Esophagus muscularis mucosa (tissue), 4 donors: ENCODE measurements at places on chromosomes 13 and 19.

DNA sequence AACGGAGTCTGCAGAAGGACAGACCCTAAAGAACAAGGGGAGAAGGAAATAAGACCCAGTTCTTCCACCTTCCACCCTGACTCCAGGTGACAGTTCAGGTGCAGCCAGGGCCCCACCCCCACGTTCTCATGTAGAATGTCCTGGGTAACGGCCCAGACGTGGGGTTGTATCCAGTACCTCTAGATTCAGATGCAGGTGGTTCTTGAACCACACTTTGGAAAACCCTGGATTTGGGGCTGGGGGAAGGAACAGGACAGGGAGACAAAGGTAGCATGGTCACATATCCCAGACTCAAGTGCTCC is 2.2 kb downstream of the DMPK start:
- peaks cover 32% of the 10 kb centered on the region for H3K36me3 ChIP-seq
- peak overlapping the region; percentile 94 for H3K27ac ChIP-seq
- DNase-seq, result no peak
- peaks cover 78% of the 10 kb centered on the region for H3K4me1 ChIP-seq

DNA sequence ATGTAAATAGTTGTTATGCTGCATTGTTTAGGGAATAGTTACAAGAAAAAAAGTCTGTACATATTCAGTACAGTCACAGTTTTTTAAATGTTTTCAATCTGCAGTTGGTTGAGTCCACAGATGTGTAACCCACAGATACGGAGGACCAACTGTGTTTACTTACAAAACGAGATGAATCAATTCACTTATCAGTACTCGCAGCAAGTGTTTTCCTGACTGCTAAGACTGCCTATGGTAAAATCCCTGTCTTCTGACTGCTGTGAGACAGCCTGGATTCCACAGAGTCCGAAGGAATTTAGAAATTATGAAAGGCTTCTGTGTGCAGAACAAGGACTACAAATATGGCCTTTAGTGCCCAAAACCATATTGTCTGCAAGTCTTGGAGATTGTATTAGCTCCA is 45.7 kb upstream of the C1QTNF9 start:
- peaks cover 10% of the 10 kb centered on the region for H3K4me1 ChIP-seq
- H3K27ac ChIP-seq, result no peak overlapping the region
- H3K36me3 ChIP-seq, result no peaks in the 10 kb centered on the region
- DNase-seq, result no peak

DNA sequence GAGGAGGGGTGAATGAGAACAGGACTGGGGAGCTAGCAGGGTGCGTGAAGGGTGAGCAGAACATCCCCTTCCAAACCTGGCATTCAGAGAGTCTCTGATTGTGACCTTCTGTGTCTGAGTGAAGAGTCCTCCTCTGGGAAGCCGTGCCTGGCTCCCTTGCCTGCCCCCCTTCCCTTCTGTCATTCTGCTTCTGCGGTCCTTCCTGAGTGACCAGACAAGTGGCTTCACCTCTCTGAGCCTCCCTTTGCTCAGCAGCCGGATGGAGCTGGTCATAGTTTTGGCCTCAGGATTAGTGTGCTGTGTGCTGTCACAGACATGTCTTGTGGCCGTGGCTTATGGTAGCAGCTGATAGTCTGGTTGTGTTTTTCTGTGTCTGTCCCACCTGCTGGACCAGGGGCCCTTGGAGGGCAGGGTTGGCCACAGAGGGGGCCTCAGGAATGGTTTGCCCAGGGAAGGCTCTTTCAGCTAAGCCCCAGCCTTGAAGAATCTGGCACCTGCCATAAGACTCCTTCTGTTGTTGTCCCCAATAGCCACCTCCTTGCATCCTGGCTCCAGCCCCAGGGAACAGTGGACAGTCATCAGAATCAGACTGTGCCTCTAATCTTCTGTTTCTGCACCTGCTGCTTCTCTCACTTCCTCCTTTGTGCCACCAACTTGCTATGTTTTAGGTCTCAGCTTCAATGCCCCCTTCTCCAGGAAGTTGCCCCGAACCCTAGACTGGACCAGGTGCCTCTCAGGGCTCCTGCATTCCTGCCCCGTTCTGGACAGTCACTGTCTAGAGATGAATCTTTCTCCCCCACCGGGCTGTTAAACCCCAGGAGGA is 5.9 kb downstream of the CLPTM1 start:
- peaks cover 55% of the 10 kb centered on the region for H3K36me3 ChIP-seq
- no peak for DNase-seq
- no peak overlapping the region for H3K27ac ChIP-seq
- no peaks in the 10 kb centered on the region for H3K27me3 ChIP-seq
- no peak overlapping the region for H3K4me3 ChIP-seq

- peaks cover 78% of the 10 kb centered on the region for H3K36me3 ChIP-seq
- no peaks in the 10 kb centered on the region for H3K27me3 ChIP-seq
- H3K27ac ChIP-seq, result no peak overlapping the region
Measured at GRCh38 chr19:16202320-16203255, 4.9 kb downstream of the AP1M1 start.

DNA sequence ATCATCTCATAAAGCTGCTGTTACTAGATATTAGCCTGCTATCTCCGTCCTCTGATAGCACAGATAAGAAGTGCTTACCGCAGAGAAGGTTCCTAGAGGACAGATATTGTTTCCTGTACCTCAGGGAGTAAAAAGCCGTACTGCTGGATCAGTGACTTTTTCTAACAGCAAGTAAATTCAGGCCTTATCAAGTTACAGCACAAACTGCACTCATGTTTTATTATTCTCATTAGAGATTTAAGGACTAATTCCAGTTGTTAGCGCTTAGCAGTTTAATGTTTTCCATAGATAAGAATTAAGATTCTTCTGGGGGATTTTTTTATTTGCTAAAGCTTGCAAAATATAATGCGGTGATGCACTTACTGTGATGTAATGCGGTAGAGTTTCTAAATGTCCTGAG is 119.0 kb upstream of the OBI1 start:
- DNase-seq, result no peak
- H3K4me3 ChIP-seq, result no peak overlapping the region
- no peaks in the 10 kb centered on the region for H3K36me3 ChIP-seq
- no peak overlapping the region for H3K27ac ChIP-seq

DNA sequence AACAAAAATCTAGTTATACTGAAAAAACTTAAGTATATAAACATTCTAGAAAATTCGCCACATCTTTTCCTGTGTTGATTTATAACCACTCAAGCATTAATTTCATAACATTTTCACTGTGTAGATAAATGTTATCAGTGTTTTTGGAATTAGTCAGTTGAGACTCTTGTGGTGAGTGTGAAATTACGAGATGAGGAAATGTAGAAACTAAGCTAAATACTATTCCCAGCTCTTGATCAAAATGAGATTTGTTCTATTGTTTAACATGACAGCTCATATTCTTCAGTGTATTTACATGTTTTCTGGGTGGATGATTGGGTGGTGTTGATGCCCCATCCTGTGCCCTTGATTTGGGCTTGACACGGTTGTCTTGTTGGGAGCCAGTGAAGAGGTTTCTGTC is 406.8 kb downstream of the DACH1 start:
- no peaks in the 10 kb centered on the region for H3K36me3 ChIP-seq
- no peaks in the 10 kb centered on the region for H3K4me1 ChIP-seq
- H3K27ac ChIP-seq, result no peak overlapping the region
- H3K4me3 ChIP-seq, result no peak overlapping the region
- no peak for DNase-seq

GRCh38 chr13:80199585-80200292 is 141.2 kb downstream of the SPRY2 start:
- H3K27ac ChIP-seq, result no peak overlapping the region
- H3K4me1 ChIP-seq, result no peaks in the 10 kb centered on the region
- no peaks in the 10 kb centered on the region for H3K27me3 ChIP-seq
- DNase-seq, result no peak
- no peak overlapping the region for H3K4me3 ChIP-seq
- no peaks in the 10 kb centered on the region for H3K36me3 ChIP-seq

DNA sequence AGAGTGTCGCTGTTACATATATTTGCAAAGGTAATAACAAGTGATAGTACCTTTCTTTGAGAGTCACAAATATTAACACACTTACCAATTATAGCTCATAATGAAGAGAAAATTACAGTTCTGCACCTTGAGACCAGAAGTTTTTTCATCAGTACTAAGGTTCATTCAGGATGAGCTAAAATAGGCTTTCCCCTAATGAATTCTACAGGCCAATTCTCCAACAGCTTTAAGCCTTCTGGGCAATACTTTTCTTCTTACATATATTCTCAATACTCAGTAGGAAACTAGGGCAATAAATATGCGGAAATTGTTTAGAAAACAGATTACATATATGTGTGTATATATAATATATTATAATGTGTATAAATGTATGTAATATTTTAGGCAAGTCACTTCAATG is 2672.8 kb upstream of the PCDH20 start:
- no peaks in the 10 kb centered on the region for H3K27me3 ChIP-seq
- DNase-seq, result no peak
- H3K36me3 ChIP-seq, result no peaks in the 10 kb centered on the region
- no peaks in the 10 kb centered on the region for H3K4me1 ChIP-seq
- H3K27ac ChIP-seq, result no peak overlapping the region
- H3K4me3 ChIP-seq, result no peak overlapping the region

GRCh38 chr13:44051918-44052675 is 172.4 kb downstream of the LACC1 start:
- H3K36me3 ChIP-seq, result no peaks in the 10 kb centered on the region
- peaks cover 34% of the 10 kb centered on the region for H3K4me1 ChIP-seq
- H3K27ac ChIP-seq, result peak overlapping the region; percentile 59
- H3K4me3 ChIP-seq, result no peak overlapping the region
- DNase-seq, result no peak

- no peaks in the 10 kb centered on the region for H3K27me3 ChIP-seq
- DNase-seq, result no peak
- H3K36me3 ChIP-seq, result no peaks in the 10 kb centered on the region
- no peak overlapping the region for H3K27ac ChIP-seq
- no peak overlapping the region for H3K4me3 ChIP-seq
Measured at GRCh38 chr19:23393121-23393520, 2.1 kb downstream of the ZNF91 start.

DNA sequence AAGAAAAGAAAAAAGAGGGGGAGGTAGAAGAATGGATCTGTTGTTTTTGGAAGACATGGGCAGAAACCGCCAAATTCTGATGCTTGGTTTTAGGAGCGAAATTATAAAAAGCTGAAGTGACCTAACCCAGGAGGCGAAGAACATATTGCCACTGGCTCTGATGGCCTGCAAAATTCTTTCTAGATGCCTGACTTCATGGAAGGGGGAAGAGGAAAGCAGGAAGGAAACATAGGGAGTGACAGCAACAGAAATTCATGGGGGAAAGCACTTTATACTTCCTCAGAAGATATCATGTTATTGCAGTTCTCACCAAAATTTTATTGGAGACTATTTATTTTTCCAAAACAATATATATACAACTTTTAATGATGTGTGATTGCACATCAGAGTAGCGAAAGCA is 213.5 kb downstream of the DLEU7 start:
- H3K4me3 ChIP-seq, result no peak overlapping the region
- no peaks in the 10 kb centered on the region for H3K4me1 ChIP-seq
- DNase-seq, result no peak
- H3K27ac ChIP-seq, result no peak overlapping the region
- H3K27me3 ChIP-seq, result no peaks in the 10 kb centered on the region

DNA sequence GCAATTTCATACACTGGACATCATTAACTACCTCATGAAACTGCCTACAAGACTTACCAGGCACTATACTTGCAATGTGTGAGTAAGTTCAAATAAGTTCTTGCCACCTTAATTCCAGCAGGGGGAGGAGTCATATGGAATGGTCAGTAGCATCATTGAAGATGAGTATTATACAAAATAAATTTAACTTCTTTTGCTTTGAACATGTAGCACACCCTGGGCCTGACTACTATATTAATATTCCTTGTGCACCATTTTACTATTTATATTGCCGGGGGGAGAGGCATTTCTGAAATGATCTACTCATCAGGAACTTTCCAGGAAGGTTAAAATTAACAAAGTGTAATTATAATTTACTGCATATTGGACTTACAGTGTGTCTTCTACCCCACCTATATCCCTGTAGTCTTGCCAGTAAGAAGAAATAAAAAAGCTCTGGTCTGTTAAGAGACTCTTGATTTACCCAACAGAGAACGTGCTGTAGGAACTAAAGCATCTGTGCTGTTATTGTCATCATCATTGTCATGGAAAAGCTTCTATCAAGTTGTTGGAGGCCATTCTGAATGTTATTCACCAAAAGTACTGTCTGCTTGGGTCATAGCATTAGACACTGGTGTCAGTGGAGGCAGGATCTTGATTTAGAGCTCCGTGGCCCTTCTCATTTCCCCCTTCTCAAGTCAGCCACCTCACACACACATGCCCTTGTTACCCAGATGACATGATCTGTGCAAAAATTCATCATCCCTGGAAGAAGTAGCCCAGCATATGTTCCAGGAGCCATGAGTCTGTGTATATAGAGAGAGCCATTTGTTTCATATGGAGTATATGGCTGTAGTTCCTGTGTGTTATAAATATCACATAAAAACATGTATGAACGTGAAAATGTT is 147.1 kb downstream of the MTUS2 start:
- no peaks in the 10 kb centered on the region for H3K27me3 ChIP-seq
- H3K36me3 ChIP-seq, result no peaks in the 10 kb centered on the region
- no peak overlapping the region for H3K27ac ChIP-seq
- DNase-seq, result no peak
- no peaks in the 10 kb centered on the region for H3K4me1 ChIP-seq
- H3K4me3 ChIP-seq, result no peak overlapping the region

GRCh38 chr13:75217949-75218348 is 264.0 kb downstream of the TBC1D4 start:
- no peak for DNase-seq
- H3K27me3 ChIP-seq, result no peaks in the 10 kb centered on the region
- no peaks in the 10 kb centered on the region for H3K36me3 ChIP-seq
- H3K4me1 ChIP-seq, result peaks cover 15% of the 10 kb centered on the region
- no peak overlapping the region for H3K4me3 ChIP-seq

- H3K4me1 ChIP-seq, result no peaks in the 10 kb centered on the region
- H3K4me3 ChIP-seq, result no peak overlapping the region
- no peak overlapping the region for H3K27ac ChIP-seq
- no peaks in the 10 kb centered on the region for H3K36me3 ChIP-seq
- H3K27me3 ChIP-seq, result peaks cover 39% of the 10 kb centered on the region
Measured at GRCh38 chr19:28397800-28398199, 815.2 kb downstream of the UQCRFS1 start.

- H3K4me3 ChIP-seq, result no peak overlapping the region
- no peaks in the 10 kb centered on the region for H3K27me3 ChIP-seq
- peak; percentile 94 for DNase-seq
- peaks cover 36% of the 10 kb centered on the region for H3K4me1 ChIP-seq
Measured at GRCh38 chr13:110520431-110521295, 40.9 kb downstream of the RAB20 start.

GRCh38 chr13:57665481-57665880 is 33.9 kb downstream of the PCDH17 start:
- H3K27ac ChIP-seq, result no peak overlapping the region
- H3K27me3 ChIP-seq, result no peaks in the 10 kb centered on the region
- no peak for DNase-seq
- H3K4me1 ChIP-seq, result no peaks in the 10 kb centered on the region
- no peak overlapping the region for H3K4me3 ChIP-seq
- no peaks in the 10 kb centered on the region for H3K36me3 ChIP-seq

- peaks cover 20% of the 10 kb centered on the region for H3K36me3 ChIP-seq
- no peak for DNase-seq
- no peaks in the 10 kb centered on the region for H3K27me3 ChIP-seq
- H3K4me1 ChIP-seq, result no peaks in the 10 kb centered on the region
Measured at GRCh38 chr13:21537105-21537504, 66.9 kb downstream of the MICU2 start.

GRCh38 chr19:11061952-11062351 is 27.3 kb upstream of the LDLR start:
- peak overlapping the region; percentile 77 for H3K27ac ChIP-seq
- DNase-seq, result no peak
- H3K36me3 ChIP-seq, result peaks cover 50% of the 10 kb centered on the region
- no peak overlapping the region for H3K4me3 ChIP-seq
- H3K27me3 ChIP-seq, result no peaks in the 10 kb centered on the region

GRCh38 chr13:40042991-40043390 is 387.5 kb downstream of the COG6 start:
- no peak for DNase-seq
- no peaks in the 10 kb centered on the region for H3K4me1 ChIP-seq
- no peak overlapping the region for H3K4me3 ChIP-seq
- H3K36me3 ChIP-seq, result no peaks in the 10 kb centered on the region
- H3K27me3 ChIP-seq, result no peaks in the 10 kb centered on the region
